ENCODE measurements at places on chromosomes 5 and 9. TPM values are rescaled to one million over a fixed set of nuclear protein-coding genes. Genes with fewer than 3 reads are reported as not detected.

The FRMPD1 gene
- total RNA-seq = not detected

The TAF1L gene
- under 0.01 TPM for total RNA-seq

The FGF10 gene
- total RNA-seq = not detected

The HINT1 gene
- 212 TPM for total RNA-seq

The RXRA gene
- 21.2 TPM for total RNA-seq

The BTNL3 gene
- total RNA-seq = not detected

The ANP32B gene
- total RNA-seq = 5.8 TPM

The FUT7 gene
- not detected for total RNA-seq

The FRRS1L gene
- not detected for total RNA-seq

The UBE2QL1 gene
- not detected for total RNA-seq

The GPR151 gene
- not detected for total RNA-seq

The CDO1 gene
- total RNA-seq = not detected

The SMIM33 gene
- not detected for total RNA-seq

The GCNT4 gene
- 3.6 TPM for total RNA-seq

The ACTBL2 gene
- total RNA-seq = 0.21 TPM

The SLC4A9 gene
- 0.21 TPM for total RNA-seq

The GPR150 gene
- 0.24 TPM for total RNA-seq

The GAPVD1 gene
- 61.6 TPM for total RNA-seq

The IFT74 gene
- total RNA-seq = 14.5 TPM

The TEX53 gene
- not detected for total RNA-seq

The ENTREP1 gene
- total RNA-seq = 0.64 TPM

The NUDT12 gene
- 23.4 TPM for total RNA-seq

The INPP5E gene
- 6.0 TPM for total RNA-seq

The DIPK1B gene
- 0.43 TPM for total RNA-seq

The CSF1R gene
- under 0.01 TPM for total RNA-seq

The TEK gene
- total RNA-seq = under 0.01 TPM

The N4BP3 gene
- total RNA-seq = 4.8 TPM

The PCDHB12 gene
- total RNA-seq = not detected

The ECSCR gene
- not detected for total RNA-seq

The TAF11L5 gene
- total RNA-seq = not detected

The PHYHD1 gene
- total RNA-seq = 13.3 TPM

The PKD2L2 gene
- under 0.01 TPM for total RNA-seq

The GFI1B gene
- not detected for total RNA-seq

The ENG gene
- 0.85 TPM for total RNA-seq

The SVEP1 gene
- total RNA-seq = 1.2 TPM

The OTP gene
- not detected for total RNA-seq

The EXD3 gene
- total RNA-seq = 22.6 TPM

The C5orf22 gene
- total RNA-seq = 19.0 TPM

The EQTN gene
- not detected for total RNA-seq

The FAM221B gene
- not detected for total RNA-seq

The RNF180 gene
- 5.3 TPM for total RNA-seq

The SLIT3 gene
- 1.3 TPM for total RNA-seq

The MZB1 gene
- total RNA-seq = 0.24 TPM

The C9orf50 gene
- total RNA-seq = not detected

The SLC6A3 gene
- total RNA-seq = not detected

Measured in tracheal epithelial cell (primary cell).